ENCODE measurements at places on chromosomes 2 and 18. TPM values are rescaled to one million over a fixed set of nuclear protein-coding genes. Genes with fewer than 3 reads are reported as not detected.

Gene MAL
- total RNA-seq: not detected

- no peak overlapping the region for H3K27ac ChIP-seq
- no peak overlapping the region for H3K4me3 ChIP-seq
- H3K27me3 ChIP-seq: no peaks in the 10 kb centered on the region
- no peaks in the 10 kb centered on the region for H3K36me3 ChIP-seq
- H3K4me1 ChIP-seq: no peaks in the 10 kb centered on the region
Measured at GRCh38 chr2:119645173-119645855, 33.7 kb upstream of the TMEM177 start.

Gene TMEM247
- total RNA-seq: not detected

Gene LYG2
- not detected for total RNA-seq

DNA sequence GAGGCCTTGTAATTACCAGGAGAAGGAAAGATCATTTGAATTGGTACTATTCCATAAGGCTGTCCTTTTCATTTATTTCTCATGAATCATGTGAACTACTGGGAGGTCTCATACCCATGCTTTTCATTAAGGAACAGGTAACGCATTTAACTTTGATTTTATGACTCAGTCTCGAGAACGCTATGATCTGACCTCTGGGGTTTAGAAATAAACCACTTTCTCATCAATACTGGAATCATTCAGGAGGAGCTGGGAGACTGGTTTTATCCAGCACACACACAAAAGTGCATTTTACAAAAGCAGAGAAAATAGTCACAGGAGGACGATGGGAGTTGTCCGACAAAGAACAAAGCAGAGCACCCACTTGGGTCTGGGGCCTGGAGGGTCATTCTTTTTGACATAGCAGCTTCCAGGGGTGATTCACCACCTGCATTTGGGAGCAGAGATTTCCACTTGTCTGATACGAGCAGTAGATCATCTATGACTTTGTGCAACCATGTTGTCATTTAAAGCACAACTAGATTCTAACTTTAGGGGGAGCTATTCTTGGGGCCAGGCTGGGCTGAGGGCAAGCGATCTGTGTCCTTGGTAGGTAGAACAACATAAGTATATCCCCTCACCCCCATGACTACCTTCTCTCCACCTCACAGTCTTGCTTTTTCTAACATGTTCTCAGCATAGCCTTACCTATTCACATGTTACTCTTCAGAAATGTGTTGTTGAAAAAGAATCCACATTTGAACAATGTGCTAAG is 95.9 kb upstream of the SCG2 start:
- H3K4me3 ChIP-seq: no peak overlapping the region
- H3K36me3 ChIP-seq: no peaks in the 10 kb centered on the region
- no peak for DNase-seq
- H3K4me1 ChIP-seq: no peaks in the 10 kb centered on the region

DNA sequence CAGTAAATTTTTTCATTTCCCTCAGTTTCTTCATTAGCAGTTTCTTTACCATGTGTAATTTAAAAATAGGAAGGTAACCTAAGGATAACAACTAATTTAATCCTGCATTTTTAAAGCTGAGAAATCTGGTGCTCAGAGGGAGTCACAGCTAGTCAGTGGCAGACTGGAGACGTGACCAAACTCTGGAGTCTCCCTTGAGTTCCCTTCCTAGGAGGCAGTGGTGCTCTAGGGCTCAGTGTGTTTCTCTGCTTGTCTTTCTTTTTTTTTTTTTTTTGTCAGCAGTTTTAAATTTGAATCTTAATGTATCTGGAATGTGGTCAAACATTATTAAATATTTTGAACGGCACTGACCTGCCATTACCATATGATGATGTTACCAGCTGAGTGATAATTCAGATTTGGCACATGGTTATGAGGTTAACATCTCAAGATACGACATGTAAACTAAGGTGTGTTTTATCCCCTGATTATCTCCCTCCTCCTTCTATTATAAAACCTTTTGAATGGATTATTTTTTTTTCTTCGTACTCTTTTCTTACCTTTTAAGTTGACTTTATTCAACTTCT is 226.2 kb downstream of the GALNT13 start:
- H3K4me3 ChIP-seq: no peak overlapping the region
- H3K27me3 ChIP-seq: no peaks in the 10 kb centered on the region
- H3K27ac ChIP-seq: no peak overlapping the region

GRCh38 chr2:236969767-236970655 is 115.7 kb upstream of the COPS8 start:
- no peaks in the 10 kb centered on the region for H3K36me3 ChIP-seq
- DNase-seq: no peak
- peaks cover 4% of the 10 kb centered on the region for H3K4me1 ChIP-seq

Gene TNFRSF11A
- total RNA-seq: 29.6 TPM

DNA sequence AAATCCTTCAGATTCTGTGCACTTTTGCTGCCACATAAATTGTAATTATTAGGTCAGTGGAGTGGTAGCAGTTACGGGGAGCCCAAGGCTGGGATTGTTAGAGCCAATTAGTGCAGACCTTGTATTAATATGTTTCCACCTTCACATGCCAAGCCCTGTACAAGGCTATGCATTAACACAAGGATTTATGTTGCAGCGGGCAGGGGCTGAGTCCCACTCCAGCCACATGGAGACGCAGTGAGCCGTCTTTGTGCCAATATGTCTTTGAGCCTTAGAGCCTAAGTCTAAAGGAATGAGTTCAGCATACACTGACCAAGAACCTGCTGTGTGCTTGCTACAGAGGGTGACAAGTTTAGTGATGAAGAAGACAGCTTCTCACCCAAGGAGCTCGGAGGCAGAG is 238.2 kb downstream of the TSN start:
- no peaks in the 10 kb centered on the region for H3K36me3 ChIP-seq
- H3K4me3 ChIP-seq: no peak overlapping the region
- H3K27ac ChIP-seq: no peak overlapping the region
- no peak for DNase-seq
- no peaks in the 10 kb centered on the region for H3K4me1 ChIP-seq
- no peaks in the 10 kb centered on the region for H3K27me3 ChIP-seq

GRCh38 chr2:70046534-70046933 is 40.7 kb upstream of the PCBP1 start:
- peaks cover 31% of the 10 kb centered on the region for H3K36me3 ChIP-seq
- DNase-seq: no peak
- H3K4me1 ChIP-seq: peaks cover 3% of the 10 kb centered on the region

Gene UGT1A8
- 2.5 TPM for total RNA-seq

DNA sequence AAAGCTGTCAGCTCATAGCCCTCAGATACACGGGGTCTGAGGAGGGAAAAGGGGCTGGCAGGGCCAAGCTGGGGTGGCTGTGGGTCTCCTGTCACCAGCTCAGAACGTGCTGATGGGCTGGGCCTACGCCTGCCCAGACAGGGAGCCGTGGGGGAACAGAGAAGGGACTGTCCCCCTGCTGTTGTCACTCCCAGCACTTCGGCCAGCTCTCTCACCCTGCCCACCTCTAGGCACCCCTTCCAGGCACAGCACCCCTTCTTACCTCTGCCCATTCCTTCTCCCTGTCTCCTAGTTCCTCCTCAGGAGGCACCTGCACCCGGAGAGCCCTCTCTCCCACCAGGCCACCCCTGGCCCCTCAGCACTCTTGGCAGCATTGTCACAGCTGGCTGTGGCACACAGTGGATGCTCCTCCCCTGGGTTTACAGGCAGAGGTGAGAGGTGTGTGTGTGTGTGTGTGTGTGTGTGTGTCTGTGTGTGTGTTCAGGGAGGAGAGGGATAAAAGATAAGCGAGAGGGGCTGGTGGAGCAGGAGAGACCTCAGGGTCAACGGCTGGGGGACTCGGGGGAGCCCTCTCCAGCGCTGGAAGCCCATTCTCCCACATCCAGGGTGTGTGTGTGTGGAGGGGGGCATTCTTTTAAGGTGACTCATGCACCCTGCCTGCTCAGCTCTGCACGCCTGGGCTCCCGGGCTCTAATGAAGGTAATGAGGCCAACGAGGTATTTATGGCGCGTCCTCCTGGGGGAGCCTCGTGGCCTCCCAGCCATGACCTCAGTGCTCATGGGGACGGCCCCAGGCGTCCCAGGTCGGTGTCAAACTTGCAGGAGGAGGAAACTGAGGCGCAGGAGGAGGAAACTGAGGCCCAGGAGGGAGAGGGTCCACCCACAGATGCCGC is 66.1 kb upstream of the SMAD7 start:
- DNase-seq: peak; percentile 65
- H3K36me3 ChIP-seq: no peaks in the 10 kb centered on the region
- H3K27me3 ChIP-seq: no peaks in the 10 kb centered on the region

Gene STPG4
- not detected for total RNA-seq

Gene FLACC1
- 3.3 TPM for total RNA-seq

GRCh38 chr2:220887876-220888275 is 684.2 kb downstream of the EPHA4 start:
- no peak overlapping the region for H3K27ac ChIP-seq
- no peak overlapping the region for H3K4me3 ChIP-seq
- H3K27me3 ChIP-seq: no peaks in the 10 kb centered on the region
- H3K4me1 ChIP-seq: no peaks in the 10 kb centered on the region
- no peak for DNase-seq

GRCh38 chr2:160473468-160474318 is 19.9 kb downstream of the RBMS1 start:
- no peaks in the 10 kb centered on the region for H3K27me3 ChIP-seq
- no peak overlapping the region for H3K4me3 ChIP-seq
- no peaks in the 10 kb centered on the region for H3K36me3 ChIP-seq
- no peak overlapping the region for H3K27ac ChIP-seq

DNA sequence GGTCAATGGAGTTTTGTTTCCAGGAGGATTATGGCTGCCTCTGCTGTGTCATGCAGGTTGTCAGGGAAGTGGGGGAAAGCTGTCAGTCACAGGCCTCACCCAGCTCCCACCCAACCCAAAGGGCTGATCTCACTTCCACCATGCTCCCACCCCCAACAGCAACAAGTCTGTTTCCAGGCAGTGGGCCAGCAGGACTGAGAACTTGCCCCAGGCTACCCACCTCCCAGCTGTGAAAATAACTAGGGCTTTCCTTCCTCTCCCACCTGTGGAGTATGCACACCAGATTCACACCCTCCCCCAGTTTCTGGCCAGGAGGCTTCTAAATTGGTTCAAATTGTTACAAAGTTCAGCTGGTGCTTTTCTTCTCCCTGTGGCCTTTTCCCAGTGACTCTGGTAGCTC is 95.6 kb upstream of the ACVR1 start:
- H3K27me3 ChIP-seq: no peaks in the 10 kb centered on the region
- no peaks in the 10 kb centered on the region for H3K36me3 ChIP-seq

GRCh38 chr2:30030361-30030760 is 109.0 kb upstream of the ALK start:
- no peaks in the 10 kb centered on the region for H3K4me1 ChIP-seq
- no peaks in the 10 kb centered on the region for H3K36me3 ChIP-seq
- H3K4me3 ChIP-seq: no peak overlapping the region
- H3K27me3 ChIP-seq: no peaks in the 10 kb centered on the region

Gene RPL31
- total RNA-seq: 308 TPM

Gene IL1RL1
- total RNA-seq: 47.2 TPM

DNA sequence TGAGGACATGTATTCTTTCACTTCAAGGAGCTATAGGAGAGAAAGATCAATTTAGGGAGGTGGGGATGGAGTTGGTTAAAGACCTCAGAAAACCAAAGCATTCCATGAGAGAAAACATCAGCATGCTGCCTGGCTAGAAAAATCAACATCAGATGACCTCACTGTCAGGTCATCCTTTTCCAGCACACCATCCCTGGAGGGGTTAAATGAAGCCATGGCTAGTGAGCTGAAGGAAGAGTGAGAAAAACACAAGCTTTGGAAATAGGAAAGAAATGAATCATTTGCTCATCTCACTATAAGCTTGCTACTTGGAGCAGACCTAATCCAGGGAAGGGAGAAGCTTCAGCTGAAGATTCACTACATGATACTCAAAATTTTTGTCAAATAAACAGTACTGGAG is 109.5 kb upstream of the ITGB6 start:
- DNase-seq: no peak
- H3K4me3 ChIP-seq: no peak overlapping the region
- H3K27me3 ChIP-seq: no peaks in the 10 kb centered on the region
- no peak overlapping the region for H3K27ac ChIP-seq

- DNase-seq: no peak
- no peaks in the 10 kb centered on the region for H3K27me3 ChIP-seq
- H3K4me1 ChIP-seq: no peaks in the 10 kb centered on the region
- H3K4me3 ChIP-seq: no peak overlapping the region
Measured at GRCh38 chr2:232976176-232976575, 36.9 kb downstream of the NGEF start.

GRCh38 chr2:84850471-84850870 is 30.4 kb downstream of the TRABD2A start:
- no peak overlapping the region for H3K27ac ChIP-seq
- DNase-seq: no peak
- no peaks in the 10 kb centered on the region for H3K36me3 ChIP-seq

GRCh38 chr2:173966274-173967098 is 1.3 kb upstream of the SP3 start:
- peak overlapping the region; percentile 99 for H3K4me3 ChIP-seq
- no peaks in the 10 kb centered on the region for H3K4me1 ChIP-seq
- no peaks in the 10 kb centered on the region for H3K27me3 ChIP-seq
- H3K27ac ChIP-seq: peak overlapping the region; percentile 99

DNA sequence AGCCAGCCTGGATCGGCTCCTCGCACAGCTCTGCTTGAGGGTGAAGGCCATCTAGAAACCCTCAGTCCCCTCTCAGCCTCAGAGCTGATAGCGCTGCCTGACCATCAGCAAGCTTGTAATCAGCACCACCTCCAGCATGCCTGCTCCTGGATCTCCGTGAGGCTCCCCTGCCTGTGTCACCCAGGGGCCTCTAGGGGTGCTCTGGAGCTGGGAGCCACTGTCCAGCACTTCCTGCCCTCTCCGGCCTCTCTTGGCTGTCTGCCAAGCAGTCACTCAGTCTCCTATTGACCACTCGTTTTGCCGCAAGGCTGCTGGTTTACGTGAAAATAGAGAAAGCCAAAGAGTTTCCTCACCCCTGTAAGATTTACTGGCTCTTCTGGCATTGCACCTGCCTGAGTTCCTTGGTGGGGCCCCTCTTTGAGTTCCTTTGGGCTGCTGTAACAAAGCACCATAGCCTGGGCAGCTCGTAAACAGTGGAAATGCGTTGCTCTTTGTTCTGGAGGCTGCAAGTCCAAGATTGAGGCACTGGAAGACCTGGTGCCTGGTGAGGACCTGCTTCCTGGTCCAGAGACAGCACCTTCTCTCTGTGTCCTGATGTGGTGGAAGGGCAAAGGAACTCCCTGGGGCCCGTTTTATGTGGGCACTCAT is 17.9 kb downstream of the CAPN10 start:
- peak overlapping the region; percentile 66 for H3K4me3 ChIP-seq
- no peaks in the 10 kb centered on the region for H3K27me3 ChIP-seq
- peaks cover 3% of the 10 kb centered on the region for H3K4me1 ChIP-seq
- DNase-seq: peak; percentile 79
- H3K36me3 ChIP-seq: peaks cover 8% of the 10 kb centered on the region

GRCh38 chr18:78828131-78828530 is 151.5 kb upstream of the SALL3 start:
- no peak overlapping the region for H3K27ac ChIP-seq
- DNase-seq: no peak
- no peak overlapping the region for H3K4me3 ChIP-seq
- H3K27me3 ChIP-seq: no peaks in the 10 kb centered on the region

- no peaks in the 10 kb centered on the region for H3K27me3 ChIP-seq
- no peaks in the 10 kb centered on the region for H3K36me3 ChIP-seq
- no peaks in the 10 kb centered on the region for H3K4me1 ChIP-seq
- no peak overlapping the region for H3K27ac ChIP-seq
Measured at GRCh38 chr2:235666213-235666781, 172.5 kb downstream of the AGAP1 start.

Gene CIB4
- total RNA-seq: not detected

Gene NMS
- not detected for total RNA-seq

Gene CDH19
- 2.5 TPM for total RNA-seq

GRCh38 chr18:1467461-1467964 is 562.8 kb downstream of the ADCYAP1 start:
- H3K36me3 ChIP-seq: no peaks in the 10 kb centered on the region
- no peaks in the 10 kb centered on the region for H3K27me3 ChIP-seq
- H3K27ac ChIP-seq: no peak overlapping the region
- no peak for DNase-seq
- H3K4me3 ChIP-seq: no peak overlapping the region

All from Peyer's patch (tissue), 4 donors.